ENCODE measurements at places on chromosomes 7 and 10.

GRCh38 chr10:95287281-95287680, 3.5 kb downstream of the PDLIM1 start:
- DNase-seq = no peak

DNA sequence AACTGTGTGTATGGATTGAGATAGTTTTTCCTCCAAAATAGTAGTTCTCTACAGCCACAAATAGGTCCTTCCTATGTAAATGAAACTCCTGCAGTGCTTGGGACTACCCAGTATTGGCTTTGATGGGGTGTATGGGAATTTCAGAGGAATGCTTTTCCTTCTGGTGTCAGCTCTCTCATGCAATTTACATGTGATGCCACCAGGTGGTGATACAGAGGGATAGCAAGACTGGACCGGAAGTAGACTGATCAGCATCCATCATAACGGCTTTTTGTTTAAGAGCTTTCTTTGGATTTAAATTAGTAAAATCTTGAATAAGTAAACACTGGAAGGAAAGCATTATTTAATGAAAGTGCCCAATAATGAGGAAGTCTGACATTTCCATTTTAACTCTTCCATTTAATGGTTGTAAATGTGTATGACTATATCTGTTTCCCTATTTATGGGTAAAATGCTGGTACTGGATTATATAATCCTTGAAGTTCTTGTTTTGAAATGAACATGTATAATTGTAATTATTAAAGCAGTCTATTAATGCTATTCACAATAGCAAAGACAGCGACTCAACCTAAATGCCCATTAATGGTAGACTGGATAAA, 22.7 kb downstream of the DYNC1I1 start:
- no peak for DNase-seq

DNA sequence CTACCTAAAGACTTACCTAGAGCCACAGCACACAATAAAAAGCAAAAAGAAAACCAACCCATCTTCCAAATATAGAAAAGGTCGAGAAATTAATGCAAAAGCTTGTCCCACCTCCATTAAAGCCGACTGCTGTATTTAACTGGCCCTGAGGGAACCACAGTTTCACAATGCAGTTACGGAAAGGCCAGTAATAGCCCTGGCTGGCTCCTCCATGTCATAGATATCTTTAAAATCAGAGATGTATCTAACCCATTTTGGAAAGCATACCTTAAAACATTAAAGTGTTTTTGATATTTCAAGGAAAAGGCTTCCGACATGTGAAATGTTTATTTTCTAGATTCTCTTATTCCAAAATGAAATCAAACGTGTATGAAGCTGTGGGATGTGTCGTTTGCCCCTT, 23.0 kb downstream of the HDAC9 start:
- DNase-seq = no peak

DNA sequence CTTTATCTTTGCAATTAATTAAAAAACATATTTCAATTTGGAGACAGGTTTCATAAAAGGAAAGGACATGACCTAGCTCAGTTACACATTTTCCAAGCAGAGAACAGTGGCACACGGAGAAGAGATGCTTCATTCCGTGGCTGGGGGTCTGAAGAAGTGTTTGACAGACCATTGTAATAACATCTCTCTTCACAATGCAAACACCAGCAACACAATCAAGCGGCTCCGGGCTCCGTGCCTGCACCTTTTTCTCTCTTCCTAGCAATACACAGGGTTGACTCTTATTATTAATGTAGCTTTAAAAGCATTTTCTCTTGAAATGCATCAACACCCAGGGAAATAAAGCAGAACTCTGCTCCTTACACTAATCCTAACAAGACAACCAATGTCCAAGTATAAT, 261.0 kb upstream of the AOAH start:
- no peak for DNase-seq

GRCh38 chr10:60139798-60140566, 233.6 kb upstream of the CCDC6 start:
- DNase-seq = no peak

DNA sequence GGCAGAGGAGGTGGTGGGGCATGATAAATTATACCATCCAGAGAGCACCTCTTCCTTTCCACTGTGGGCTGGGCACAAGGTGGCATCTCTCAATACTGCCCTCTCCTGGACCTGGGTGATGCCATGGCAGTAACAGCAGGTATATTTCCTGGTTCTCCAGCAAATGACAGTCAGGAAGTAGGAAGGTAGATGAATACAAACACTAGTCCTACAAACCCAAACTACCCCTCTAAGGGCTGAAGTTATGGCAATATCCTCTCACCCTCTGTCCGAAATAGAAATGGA, 1004.9 kb downstream of the KCNMA1 start:
- DNase-seq = no peak

DNA sequence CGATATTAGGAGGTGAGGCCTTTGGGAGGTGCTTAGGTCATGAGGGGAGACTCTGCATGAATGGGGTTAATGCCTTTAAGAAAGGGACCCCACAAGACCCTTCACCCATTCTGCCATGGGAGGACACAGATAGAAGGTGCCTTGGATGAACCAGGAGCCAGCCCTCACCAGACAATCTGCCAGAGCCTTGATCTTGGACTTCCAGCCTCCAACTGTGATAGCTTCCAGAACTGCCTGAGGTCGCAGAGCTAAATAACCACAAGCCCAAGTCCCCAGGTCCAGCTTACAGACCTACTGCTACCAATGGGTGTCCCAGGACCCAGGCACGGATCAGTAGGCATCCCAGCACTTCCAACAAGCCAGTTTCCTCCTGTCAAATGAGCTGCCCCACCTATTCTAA, 37.5 kb downstream of the TNS3 start:
- DNase-seq = no peak

DNA sequence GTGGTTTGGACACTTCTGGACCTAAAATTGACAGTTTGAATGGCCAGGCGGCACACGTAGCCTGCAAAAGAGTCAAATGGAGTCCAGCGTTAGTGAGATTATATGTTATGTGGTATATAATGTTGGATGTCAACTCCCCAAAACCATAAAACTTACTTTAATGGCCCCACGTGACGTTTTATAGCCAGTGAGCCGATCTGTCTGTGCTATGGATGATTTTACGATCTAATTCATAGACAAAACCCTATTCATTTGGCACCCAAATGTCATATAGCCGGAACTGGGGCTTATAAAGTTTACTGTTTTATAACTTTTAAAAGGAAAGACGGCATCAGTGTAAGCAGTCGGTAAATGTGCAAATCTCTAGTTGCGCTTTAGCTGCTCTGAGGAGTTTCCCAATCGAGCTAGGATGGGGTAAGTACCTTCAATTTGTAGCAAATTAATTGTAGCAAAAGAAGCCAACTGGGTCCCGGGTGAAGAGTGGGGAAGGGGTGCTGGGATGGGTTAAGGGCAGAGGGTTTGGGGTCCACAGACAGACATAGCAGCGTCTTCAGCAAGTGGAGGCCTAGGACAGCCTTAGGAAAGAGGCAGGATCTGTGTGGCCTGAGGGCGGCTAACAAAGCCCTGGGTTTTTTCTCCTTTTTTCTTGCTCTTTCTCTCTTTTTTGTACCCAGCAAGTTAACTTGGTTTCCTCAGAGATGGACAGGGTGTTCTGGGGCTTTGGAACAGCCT, 3.2 kb downstream of the HOXA5 start:
- DNase-seq = no peak

DNA sequence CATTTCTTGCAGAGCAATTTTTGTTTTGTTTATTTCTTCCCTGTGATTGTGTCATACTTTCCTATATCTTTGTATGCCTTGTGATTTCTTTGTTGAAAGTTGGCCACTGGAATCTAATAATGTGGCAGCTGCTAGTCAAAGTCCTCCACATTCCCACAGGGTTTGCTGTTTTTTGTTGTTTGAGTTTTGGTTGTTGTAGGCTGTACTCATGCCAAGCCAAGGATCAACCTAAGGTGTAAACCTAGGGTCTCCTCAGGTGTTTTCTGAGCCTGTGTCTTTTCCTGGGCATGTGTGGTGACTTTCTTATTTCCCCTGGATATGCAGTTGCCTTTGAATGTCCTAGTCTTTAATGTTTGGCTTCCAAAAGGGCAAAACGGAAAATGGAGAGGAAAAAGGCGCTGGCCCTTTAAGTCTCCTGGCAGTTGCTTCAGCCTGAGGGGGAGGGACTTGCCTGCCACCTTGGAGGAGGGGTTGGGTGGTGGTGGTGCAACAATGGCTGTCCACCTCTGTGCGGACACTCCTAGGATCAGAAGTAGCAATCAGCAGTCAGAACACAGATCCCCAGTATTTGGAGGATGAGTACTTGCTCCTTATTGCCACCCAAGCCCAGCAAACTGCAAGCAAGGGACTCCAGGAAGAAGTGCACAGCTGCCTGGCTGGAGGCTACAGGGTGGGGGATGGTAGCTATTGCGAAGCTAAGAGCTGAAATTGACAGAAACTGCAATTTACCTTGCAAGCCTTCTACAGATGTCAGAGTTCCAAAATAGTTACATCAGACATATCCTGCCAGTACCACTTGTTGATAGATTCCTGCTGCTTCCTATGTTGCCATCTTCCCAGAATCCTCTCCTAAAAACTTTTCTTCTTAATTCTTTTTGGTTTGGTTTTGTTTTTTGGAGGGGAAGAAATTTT, 5.6 kb upstream of the ZNF518A start:
- no peak for DNase-seq

DNA sequence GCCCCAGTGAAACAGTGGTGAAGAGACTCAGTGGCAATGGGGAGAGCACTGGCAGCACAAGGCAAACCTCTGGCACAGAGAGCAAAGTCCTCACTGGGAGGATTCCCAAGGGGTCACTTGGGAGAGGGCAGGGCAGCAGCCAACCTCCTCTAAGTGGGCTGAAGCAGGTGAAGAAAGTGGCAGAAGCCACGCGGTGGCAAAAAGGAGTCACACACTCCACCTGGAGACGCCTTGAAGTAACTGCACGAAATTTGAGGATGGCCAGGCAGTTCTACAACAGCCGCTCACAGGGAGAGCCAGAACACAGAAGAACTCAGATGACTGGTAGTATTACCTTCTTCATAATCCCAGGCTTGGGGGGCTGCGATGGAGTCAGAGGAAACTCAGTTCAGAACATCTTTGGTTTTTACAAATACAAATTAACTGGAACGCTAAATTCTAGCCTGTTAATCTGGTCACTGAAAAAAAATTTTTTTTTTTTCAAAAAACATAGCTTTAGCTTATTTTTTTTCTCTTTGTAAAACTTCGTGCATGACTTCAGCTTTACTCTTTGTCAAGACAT, 574 bp upstream of the IL6 start:
- DNase-seq = peak; percentile 81

DNA sequence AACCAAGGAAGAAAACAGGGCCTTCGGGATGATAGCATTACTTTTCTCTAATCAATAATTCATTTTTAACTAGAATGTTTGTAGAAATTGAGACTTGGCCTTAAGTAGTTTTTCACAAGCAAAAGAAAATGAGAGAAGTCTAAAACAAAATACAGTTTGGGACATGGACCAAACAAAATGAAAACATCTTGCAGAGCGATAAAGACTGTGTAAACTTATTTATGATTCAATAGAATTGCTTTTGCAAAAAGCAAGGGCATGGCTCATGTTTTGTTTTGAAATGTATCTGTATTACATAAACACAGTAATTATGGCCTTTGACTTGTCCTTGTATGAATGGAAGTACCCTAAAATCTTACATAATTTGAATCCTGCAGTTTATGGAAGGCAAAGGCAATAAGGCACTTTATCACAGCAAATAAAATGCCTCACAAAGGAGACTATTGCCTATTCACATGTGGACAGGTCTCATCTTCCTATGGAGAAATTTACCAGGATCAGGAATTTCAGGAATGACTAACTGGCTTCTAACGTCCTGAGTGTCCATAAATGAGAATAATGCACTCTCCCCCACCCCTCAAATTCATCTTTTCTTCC, 295.2 kb downstream of the PTEN start:
- DNase-seq = no peak

- DNase-seq = peak; percentile 8
Measured at GRCh38 chr7:6640246-6640721, 3.2 kb downstream of the ZNF316 start.

- no peak for DNase-seq
Measured at GRCh38 chr7:38748056-38748610, 117.0 kb upstream of the AMPH start.

DNA sequence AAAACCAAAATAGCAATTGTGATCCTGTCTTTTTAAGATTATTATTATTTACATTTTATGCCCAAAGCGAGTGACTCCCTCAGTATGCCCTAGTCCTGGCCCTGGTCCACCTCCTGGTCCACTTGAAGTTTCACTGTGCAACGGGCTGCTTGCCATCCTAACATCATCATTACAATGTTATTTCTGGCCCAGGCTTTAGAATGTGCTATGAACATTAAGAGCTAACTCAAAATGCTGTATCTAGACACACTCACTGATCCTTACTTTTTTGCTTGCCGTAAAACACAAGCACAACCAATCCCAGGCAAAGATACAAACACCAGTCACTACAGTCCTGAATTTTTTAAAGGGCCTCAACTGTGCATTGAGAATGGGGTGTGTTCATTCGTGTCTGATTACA, 38.4 kb downstream of the RHOBTB1 start:
- DNase-seq = no peak

Data from pulmonary artery endothelial cell (primary cell).